ENCODE measurements at places on chromosomes 2 and 18.
A peak's percentile ranks its signal among the peaks of the same experiment; 100 is the strongest.

DNA sequence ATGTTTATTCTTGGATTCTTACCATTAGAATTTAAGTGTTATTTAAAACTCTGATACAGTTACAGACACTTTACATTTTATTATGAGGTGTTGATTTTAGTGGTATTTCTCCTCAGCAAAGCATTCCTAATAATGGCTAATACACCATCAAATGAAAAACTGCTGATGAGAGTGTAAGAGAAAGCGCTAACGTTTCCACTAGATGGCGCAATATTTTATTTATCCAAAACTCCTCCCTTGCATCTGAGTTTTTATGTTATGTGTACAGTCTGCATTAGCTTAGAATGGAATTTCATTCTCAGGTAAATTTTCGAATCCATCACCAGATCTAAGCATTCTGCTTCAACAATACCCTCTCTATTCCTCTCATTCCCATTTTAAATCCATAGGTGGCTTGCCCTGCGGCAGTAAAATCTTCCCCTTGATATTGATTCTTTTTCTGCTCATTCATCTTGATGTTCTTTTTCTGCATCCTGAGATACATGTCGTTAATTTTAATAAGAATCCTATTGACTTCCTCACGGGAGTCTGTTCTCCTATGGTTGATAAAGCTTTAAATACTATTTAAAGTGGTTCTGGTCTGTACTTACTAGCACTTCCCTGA lies 53.9 kb downstream of the PRKRA start:
- peak; percentile 55 for DNase-seq

DNA sequence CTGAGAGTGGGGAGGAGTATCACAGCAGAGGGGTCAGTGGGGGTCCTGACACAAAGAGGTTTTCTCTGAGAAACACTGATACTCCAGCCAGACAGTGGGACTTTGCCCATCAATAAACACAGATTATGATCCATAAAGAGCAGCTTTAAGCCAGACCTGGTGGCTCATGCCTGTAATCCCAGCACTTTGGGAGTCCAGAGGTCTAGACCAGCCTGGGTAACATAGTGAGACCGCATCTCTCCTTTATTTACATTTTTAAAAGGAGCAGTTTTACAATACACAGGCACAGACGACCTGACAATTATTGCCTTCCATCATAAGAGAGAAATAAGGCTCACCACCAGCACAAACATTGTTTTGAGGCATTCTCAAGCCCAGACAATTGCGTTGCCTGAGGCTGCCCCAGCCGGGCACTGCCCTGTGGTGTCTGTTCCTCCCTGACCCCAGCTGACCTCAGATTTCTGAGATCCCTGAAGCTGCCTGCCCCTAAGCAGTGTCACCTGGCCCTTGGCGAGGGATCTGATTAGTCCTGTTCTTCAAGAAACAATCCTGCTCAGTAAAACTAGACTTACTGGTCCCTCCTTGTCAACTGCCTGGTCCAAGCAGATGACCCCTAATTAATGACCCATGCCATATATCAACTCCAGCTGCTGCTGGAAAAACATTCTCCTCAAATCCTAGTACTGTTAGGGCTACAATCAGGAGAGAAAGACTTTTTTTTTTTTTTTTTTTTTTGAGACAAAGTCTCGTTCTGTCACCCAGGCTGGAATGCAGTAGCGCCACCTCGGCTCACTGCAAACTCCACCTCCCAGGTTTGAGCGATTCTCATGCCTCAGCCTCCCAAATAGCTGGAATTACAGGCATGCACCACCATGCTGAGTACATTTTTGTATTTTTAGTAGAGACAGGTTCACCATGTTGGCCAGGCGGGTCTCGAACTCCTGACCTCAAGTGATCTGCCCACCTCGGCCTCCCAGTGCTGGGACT lies 59.4 kb upstream of the SOS1 start:
- no peak for DNase-seq

DNA sequence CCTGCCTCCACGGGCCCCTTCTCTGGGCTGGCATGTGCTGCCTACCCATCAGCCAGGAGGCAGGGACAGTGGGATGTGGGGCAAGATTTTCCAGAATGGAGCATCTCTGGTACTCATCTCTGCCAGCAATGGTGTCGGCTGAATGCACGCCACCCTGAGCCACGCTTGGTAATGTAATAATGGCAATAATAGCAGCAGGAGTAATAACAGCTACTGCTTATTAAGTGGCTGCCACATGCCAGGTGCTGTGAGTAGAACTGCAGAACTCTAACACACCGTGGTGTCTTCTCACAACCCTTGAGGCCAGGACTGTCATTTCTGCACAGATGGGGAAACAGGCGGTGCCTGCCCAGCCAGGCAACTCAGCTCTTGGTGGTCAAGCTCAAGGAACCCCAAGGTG lies 113.6 kb downstream of the CELF4 start:
- DNase-seq: no peak

DNA sequence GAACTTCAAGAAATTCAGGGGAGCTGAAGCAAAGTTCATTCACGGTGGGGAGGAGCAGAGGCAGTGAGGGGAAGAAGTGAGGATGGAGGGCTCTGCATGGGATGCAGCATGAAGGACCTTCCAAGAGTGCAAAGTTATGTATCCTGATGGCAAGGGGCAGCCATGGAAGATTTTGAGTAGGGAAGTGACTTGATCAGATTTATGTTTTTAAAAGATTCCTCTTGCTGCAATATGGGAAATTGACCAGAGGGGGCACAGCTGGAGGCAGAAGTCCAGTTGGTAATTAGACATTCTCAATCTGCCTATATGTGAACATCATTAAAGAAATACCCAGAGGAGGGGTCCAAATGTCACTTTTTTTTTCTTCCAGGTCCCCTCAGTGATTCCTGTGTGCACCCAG lies 21.5 kb upstream of the ANXA4 start:
- no peak for DNase-seq

GRCh38 chr2:80815259-80815658 lies 510.7 kb upstream of the LRRTM1 start:
- DNase-seq: no peak

- no peak for DNase-seq
Measured at GRCh38 chr2:120818441-120818920, 82.8 kb downstream of the GLI2 start.

- DNase-seq: no peak
Measured at GRCh38 chr18:57885931-57886330, 82.8 kb upstream of the ATP8B1 start.

- DNase-seq: peak; percentile 74
Measured at GRCh38 chr18:49560624-49561288, 1.1 kb upstream of the LIPG start.

- DNase-seq: no peak
Measured at GRCh38 chr2:120591572-120591971, 144.1 kb upstream of the GLI2 start.

DNA sequence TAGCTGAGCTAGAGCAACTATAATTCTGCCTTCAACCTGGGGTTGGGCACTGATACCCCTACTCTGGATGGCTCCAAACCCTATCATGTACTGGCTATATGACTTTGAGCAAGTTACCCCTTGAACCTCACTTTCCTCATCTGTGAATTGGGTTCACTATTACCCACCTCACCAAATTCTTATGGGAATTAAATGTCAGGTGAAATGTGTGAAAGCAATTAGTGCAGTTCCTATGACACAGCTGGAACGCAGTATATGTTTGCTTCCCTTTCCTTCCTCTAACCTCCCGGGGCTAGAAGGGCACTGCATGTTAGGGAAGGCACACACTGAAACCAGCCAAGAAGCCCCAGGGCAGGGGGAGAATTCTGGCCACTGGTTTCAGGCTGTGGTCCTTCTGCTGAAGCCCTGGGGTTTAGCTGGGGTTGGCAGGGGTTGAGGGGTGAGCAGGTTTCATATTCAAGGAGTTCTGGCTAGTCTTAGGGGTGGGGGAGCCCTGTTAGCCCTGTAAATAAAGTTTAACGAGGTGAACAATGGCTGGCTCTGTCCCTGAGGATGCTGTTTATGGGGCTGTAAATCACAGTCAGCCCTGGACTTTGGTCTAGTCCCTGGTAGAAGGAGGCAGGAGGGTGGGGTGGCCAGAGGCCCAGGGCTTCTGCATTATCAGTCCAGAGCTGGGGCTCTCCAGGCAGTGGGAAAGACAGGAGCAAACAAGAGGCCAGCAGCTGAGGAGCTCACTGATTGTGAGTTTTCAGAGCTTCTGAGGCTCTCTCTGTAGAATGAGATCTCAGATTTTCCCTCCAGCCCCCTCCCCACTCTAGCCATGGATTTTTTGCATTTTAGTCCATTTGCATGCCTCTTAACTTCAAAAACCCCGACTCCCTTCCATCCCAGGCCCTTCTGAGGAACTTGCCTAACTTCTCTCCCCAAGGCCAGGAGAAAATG lies 8.0 kb downstream of the PKDCC start:
- DNase-seq: no peak

GRCh38 chr2:119028327-119029174 lies 86.6 kb downstream of the MARCO start:
- peak; percentile 22 for DNase-seq

GRCh38 chr2:119859528-119859927 lies 99.8 kb downstream of the PTPN4 start:
- no peak for DNase-seq

- DNase-seq: no peak
Measured at GRCh38 chr2:80252294-80252986, 52.1 kb downstream of the LRRTM1 start.

GRCh38 chr2:237600205-237600846 lies 9.8 kb upstream of the RAB17 start:
- DNase-seq: no peak

DNA sequence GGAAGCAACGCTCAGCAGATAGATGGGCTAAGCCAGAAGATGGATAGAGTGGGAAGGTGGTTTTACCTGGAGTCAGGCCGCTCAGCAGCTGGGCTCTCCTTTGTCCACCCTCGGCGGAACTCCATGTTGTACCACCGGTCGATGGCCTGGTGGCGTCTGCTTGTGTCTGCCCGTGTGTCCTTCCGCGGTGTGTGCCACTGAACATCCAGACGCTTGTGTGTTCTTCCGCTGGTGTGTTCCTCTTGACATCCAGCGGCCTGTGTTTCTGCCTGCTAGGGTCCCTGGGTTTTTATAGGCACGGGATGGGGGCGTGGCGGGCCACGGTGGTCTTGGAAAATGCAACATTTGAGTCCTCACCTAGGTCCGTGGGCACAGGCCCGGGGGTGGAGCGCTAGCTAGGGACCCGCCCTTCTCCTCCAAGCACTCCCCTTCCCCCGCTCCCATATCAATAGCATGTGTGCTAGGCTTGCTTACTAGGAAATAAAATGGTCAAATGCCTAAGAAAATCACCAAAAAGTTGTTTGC lies 1431.7 kb upstream of the ACVR2A start:
- DNase-seq: no peak

GRCh38 chr18:3451183-3451988 lies 1.4 kb downstream of the TGIF1 start:
- DNase-seq: peak; percentile 75

- peak; percentile 94 for DNase-seq
Measured at GRCh38 chr2:10377052-10377746, 70.9 kb downstream of the ODC1 start.

DNA sequence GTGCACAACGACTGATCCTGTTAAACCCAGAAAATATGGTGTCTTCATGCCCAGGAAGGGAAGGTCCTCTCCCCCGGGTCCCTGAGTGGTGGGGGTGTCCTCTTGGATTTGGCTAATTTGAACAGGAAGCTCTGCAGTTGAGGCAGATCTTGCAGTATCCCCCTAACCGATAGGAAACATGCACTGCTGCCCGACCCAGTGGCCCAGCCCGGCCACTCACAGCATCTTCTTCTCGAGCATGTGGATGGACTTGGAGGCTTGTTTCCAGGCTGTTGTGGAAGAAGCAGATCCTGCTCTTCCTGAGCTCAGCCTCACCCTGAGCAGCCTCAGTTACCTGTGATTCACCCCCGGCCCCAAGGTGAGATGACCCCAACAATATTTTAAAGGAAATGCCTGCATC lies 46.4 kb upstream of the ASB1 start:
- no peak for DNase-seq

GRCh38 chr2:195473862-195474261 lies 183.2 kb upstream of the SLC39A10 start:
- no peak for DNase-seq

- DNase-seq: no peak
Measured at GRCh38 chr2:18599509-18600254, 10.3 kb upstream of the NT5C1B start.

- DNase-seq: no peak
Measured at GRCh38 chr2:233492751-233493150, 73.8 kb downstream of the USP40 start.

DNA sequence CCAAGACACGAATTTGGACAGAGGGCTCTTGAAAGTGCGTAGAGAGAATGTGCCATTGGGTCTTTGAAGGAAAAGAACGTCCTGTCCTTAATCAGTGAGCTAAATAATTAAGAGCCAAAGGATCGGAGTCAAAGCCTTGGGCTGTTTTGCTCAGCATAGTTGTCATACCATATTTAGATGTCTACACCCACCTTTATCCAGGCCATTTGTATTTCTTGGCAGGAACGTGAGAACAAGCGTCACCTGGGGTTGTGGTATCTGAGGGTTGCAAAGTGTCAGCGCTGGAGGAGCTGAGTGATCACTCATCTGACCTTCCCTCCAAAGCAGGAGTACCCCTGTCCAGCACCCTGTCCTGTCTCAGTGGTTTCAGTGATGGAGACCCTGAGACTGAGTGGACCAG lies 4.5 kb downstream of the LPIN1 start:
- DNase-seq: no peak

DNA sequence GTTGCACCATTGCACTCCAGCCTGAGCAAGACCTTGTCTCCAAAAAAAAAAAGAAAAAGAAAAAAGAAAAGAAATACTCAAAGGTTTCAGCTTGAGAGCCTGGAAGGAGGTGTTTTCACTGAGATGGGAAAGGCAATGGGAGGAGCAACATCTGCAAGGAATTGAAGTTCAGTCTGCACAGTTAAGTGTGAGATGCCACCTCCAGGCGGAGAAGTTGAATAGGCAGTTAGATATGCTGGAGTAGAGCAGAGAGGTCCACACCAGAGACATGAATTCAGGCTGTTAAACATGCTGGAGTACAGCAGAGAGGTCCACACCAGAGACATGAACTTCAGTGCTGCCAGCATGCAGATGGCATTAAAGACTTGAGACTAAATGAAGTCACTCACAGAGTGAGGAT lies 41.4 kb upstream of the DTNB start:
- no peak for DNase-seq

DNA sequence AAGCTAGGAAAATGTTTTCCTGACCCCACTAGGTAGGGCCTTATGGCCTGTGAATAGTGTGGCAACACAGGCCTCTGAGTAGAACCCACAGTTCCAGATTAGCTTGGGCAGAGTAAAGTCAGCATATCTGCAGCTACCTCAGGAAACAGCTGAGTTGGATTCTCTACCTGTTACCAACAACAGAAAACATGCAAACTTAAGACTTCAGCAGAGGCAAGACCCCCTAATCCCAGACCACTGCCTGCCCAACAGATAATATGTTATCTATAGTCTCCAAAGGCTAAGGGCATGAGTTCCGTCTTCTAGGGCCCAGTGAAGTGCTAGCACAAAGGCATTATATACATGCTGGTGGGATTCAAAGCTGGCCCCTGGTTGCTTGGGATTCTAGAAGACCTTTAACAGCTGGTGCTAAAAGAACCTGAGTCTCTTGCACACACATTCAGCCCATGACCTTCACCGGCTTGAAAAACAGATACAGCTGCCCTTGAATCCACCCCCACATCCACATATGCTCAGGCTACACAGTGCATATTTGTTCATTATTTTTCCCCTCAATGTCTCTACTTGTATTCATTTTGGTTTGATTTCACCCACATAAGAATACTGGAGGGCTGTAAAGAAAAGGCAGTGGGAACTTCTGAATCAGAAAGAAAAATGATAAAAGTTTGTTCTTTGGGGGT lies 13.5 kb upstream of the UBXN4 start:
- no peak for DNase-seq

- DNase-seq: no peak
Measured at GRCh38 chr2:41922177-41922576, 125.6 kb upstream of the PKDCC start.

GRCh38 chr2:212114489-212114888 lies 424.1 kb downstream of the ERBB4 start:
- peak; percentile 39 for DNase-seq

Measured in NCI-H345 (cell line).